ENCODE measurements at places on chromosomes 3 and 15.

GRCh38 chr15:25529774-25530173 is 91.0 kb upstream of the UBE3A start:
- no peak for DNase-seq

DNA sequence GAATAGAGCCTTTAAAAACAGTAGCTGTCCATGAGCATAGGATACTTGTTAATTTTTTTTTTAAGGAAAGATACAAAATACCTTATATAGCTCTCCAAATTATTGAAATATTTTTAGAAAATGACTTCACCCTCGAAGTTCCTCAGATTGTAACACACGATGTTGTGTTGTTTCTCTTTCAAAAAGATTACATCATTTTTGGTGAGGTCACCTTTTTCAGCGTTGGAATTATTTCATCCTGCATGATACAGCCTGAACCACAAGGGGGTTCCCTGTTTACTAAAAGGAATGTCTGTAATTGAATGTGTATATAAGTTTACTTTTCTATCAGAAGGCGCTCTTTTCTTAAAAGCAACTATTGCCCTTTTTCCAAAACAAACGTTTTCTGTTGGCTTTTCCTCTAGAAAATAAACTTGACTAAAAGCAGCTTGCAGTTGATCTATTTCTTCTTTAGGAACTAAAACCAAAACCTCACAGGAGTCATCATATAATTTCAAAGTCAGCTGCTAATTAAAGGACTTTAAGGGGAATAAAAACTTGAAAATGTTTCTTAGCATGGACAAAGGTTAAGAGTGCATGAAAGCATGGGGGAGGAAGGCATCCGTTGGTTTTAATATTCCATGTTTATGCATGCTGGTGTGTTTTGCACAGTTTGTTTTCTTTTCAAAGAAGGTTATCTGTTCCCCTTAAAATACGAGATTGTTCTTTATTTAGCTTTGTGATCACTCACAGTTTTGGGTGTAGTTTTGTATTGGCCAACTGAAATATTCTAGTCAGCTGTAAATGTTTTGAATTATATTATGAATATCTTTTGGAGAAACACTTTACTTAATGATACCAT is 29.4 kb downstream of the LYSMD4 start:
- DNase-seq: peak; percentile 57

DNA sequence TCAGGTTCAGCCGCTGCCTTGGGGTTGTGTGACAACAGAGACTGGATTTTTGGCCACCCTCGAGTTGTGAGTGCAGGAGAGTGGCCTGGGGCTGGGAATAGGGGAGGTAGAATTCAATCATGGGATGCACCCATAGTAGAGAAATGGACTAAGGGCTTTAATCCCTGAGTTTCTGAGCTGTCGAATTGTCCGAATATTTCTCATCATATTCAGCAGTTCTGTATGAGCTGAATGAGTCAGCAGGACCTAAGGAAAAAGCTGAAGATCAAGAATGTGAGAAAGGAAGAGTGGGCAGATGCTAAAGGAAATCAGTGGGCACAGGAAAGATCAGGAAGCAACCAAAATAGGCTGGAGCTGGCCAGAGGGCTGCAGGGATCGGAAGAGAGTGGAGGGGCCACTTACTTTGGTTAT is 44.4 kb upstream of the SACM1L start:
- DNase-seq: no peak

DNA sequence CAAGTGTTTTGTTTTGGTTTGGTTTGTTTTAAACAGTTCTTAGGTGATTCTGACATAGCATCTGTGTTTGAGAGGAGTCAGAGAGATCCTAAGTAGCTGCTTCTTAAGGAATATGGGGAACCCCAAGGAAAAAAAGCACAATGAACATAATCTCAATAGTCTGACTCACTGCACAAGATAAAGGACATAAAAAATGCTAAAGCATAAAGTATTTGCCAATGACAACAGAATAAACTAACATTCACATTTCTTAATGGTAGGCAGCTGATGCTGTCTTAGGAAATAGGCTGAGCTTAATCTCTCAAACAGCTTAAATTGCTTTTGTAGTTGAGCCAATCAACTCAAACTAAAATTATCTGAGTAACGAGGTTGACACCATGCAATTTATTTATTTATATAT is 2.9 kb downstream of the NCEH1 start:
- no peak for DNase-seq

GRCh38 chr3:10487988-10488633 is 17.3 kb downstream of the ATP2B2 start:
- no peak for DNase-seq

DNA sequence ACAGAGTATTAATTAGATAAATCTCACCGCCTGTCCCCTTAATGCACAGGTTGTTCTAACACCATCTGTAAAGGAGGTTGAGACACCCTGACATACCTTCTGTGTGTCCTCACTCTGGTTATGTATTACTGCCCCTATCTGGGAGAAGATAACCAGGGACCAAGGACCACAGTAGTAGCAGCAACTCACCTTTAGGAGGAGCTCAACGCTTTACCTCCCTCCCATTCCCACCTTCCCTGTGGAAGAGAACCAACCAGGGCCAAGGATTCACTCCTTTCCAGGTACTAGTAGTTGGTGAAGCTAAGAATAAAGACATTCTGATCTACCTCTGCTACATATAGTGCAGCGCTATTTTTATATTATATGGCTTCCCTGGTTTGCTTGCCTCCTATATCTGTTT is 232.6 kb downstream of the MEX3B start:
- no peak for DNase-seq

GRCh38 chr3:172506094-172506493 is 17.1 kb downstream of the TNFSF10 start:
- no peak for DNase-seq

DNA sequence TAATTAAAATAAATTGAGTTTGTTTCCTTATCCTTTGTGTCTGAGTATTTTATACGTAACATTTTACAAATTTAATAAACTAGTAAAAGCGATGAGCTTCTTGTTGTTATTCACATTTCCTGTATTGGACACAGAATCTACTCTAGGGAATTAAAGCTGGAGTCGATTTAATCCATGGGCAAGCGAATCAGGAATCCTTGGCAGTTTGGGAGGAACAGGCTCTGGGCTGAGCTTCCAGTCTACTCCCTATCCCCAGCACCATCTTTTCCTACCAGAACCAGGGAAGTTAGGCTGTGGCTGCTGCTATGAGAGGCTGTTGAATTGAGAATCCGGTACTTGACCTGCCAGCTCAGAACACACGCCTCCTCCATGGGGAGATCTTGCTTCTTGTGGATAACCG is 437.3 kb upstream of the TPM1 start:
- no peak for DNase-seq

DNA sequence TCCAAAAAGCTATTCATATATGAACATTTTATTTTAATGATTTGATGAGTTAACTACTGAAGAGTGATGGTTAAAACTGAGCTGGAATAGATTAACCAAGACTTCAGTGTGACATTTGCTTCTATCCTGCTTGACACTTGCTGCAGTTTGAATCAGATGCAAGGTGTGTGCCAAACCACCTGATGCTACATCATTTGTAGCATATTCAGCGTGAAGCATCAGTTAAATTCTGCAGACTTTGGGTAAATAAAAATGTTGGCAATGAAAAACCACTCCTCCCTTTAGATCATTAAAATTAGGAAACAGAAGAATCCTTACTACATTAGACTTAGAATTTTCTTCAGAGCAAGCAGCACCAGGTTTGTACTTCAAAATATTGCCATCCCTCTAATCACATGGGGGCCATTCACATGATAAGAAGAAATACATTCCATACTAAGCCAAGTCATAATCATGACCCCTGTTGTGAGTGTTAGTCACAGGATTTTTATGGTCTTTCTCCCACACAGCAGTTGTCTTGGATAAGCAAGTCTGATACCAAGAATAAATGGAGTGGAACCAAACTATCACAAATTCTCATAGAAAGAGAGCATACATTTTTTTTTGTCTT is 160.7 kb upstream of the TNIK start:
- DNase-seq: no peak

DNA sequence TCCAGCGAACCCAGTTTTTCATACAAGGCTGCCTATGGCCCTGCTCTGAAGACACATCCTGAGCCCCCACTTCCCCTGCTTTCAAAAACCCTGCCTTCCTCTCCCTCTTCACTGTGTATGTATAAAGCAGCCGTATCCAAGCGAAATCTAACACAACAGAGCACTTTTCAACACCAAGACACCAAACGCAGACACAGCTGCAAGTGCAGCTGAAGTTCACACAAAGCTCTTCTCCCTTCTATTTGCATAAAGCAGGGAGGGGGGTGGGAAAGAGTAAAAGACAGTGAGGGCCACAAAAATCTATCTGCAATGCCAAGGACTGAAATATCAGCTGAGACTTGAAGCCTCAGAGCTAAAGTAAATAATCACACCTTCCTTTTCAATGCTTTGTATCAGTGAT is 35.1 kb upstream of the CSPG5 start:
- DNase-seq: no peak

DNA sequence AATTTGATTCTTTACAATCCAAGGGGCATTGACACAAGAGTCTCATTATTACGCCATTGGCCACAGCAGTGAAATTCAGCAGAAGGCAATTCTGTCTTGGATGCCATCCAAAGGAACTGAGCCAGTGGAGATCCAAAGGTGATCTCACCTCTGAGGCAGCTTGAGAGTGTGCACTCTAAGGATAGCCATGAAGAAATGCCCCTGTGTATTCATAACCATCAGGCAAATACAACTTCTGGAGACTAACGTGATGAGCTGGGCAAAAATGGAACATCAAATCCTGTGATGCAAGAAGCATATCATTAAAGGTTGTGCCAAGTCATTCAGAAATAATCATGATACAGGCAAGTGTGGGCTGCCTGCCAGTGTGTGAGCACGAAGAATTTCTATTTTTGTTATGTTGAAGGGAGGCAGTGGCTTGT is 41.4 kb downstream of the ROBO2 start:
- no peak for DNase-seq

DNA sequence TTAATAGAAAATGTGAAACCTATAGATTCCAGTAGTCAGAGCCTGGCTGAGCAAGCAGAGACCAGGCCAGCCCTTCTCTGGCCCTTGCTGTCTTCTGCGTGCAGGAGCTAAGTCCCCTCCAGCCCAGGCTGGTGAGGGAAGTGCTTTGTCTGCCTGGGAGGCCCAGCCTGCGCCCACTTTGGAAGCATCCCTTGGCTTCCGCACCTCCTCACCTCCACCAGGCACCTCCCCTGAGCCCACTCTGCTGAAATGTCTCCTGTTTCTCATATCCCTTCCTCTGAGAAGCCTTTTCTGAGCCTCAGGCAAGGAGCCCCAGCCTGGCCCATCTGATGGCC is 45.3 kb downstream of the ALDH1L1 start:
- no peak for DNase-seq

DNA sequence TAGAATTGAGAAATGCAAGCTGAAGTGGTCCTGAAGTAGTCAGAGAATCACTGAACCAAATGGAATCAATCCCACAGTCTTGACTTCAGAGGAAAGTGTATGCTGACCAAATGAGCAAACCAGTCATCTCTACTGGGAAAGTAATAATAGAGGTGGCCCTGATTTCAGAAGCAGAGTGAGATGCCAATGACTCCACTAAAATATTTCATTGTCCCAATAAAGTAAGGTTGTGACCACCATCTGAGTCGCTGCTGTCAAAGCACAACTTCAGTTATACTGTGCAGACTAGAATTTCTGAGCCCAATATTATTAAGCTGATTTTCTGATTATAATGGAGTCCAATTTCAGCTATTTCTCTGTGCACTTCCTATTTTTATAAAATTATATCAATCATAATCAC is 334.4 kb upstream of the THBS1 start:
- no peak for DNase-seq

- DNase-seq: no peak
These were observed 23.3 kb downstream of the CFAP161 start for GRCh38 chr15:81157195-81157938.

DNA sequence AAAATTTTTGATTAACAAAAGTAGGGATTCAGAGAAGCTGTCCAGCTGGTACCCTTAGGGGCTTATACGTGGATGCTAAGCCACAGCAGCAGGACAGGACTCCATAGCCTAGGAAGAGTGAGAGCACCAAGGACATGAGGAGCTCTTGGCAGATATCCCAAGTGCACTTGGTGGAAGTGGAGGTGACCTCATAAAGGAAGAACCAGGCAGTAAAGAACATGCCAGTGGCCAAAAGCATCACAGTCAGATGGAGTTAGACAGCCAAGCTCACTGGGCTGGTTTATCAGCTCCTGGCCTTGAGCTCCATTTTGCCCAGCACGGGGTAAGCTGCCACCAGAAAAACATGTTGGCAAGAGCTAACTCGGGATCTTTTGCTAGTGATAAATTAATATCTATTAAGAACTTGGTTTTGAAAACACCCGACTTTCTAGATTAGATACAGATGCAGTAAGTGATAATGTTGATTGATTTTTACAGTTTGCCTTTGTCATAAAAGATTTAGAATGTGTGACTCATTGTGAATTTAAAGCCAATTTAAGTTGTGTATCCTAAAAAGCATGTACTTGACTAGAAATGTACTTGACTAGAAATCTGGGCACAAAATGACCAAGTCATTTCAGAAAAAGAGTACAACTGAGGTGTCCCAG is 108.0 kb downstream of the CMSS1 start:
- no peak for DNase-seq

DNA sequence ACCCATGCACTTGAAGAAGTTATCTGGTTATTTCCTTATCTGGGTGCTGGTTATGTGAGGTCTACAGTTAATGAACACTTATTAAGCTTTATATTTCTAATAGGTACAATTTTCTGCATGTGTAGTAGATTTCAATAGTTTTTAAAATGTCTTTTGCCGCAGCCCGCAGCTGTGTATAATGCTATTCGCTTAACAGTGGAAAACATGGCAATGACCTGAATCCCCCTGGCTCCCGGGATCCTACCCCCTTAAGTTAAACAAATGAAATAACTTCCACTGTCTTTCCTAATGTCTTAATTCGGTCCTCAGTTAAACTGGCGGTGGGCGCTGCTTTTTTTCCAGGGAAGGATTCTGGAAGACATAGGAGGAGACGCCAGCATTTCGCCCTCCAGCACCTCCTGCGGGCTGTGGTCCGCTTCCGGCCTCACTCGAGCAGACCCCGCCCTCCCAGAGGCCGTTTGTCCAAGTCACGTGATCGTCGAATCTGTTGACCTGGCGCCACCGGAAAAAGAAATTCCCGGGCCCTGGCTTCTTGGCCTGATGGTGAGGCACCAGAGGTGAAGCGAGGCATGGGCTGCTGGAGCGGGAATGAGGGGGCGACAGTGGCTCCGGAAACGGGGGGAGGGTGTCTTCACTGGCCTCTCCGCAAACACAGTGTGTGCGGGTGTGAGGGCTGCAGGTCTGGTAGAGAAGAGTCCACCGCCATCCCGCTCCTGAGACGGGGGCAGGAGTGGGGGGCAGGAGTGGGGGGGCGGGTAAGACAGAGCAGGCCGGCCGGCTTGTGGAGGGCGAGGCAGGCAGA is 45.6 kb upstream of the CSPG4 start:
- peak; percentile 58 for DNase-seq

GRCh38 chr15:38307251-38307650 is 54.6 kb downstream of the SPRED1 start:
- no peak for DNase-seq

GRCh38 chr3:9230596-9230995 is 18.9 kb downstream of the SRGAP3 start:
- DNase-seq: no peak

DNA sequence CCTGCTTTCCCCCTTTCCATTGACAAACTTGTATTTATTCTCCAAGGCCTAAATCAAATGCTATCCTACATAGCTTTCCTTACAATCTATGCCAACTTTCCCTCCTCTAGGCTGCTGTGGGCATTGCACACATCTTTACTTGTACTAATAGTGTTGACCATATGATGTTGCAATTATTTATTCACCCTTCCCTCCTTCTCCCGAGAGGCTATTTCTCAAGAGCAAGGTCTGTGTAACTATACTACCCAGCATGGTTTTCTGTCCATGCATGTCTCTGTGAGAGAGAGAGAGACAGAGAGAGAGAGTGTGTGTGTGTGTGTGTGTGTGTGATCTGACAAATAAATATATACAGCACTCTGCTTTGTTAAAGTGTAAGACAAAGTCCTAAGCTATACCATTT is 63.8 kb downstream of the GTPBP8 start:
- DNase-seq: no peak
